Stimulated activated CD4-positive, alpha-beta T cell treated with anti-CD3 and anti-CD28 coated beads, Interleukin-15, amount 100 ng/mL, for 48 hours (primary cell): ENCODE measurements at places on chromosomes 6 and 20.

DNA sequence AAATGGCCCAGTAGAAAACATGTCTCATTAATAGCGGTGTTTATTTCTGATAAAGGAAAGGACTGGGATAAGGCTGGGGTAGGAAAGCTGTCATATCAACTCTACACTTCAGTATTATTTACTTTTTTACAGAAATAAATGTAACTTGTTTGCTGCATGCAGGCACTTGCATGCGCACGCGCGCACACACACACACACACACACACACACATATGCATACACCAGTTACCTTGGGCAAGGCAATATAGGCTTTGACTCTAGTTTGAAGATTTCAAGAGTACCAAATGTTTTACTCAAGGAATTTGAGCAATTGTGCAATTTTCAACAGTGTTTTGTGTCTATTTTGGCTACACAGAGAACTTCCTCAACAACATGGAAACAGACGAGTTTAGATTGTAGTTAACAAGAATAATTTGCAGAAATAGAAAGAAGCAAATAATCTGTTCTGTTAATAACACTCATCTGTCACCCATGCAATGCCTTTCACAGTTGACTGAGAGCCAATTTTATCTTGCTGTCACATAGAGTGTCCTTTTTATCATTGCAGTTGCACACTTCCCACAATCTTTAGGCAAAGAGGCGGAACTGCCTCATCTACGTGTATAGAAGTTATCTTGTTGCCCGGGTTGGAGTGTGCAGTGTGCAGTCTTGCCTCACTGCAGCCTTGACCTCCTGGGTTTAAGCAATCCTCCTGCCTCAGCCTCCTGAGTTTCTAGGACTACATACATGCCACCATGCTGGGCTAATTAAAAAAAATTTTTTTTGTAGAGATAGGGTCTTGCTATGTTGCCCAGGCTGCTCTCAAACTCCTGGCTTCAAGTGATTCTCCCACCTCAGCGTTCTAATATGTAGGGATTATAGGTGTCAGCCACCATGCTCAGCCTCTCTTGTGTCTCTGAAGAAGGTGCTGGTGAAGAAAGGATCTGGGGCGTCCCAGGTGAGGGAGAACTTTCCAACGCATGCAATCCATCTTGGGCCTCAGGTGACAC is 74.8 kb upstream of the SHLD1 start:
- no peak for DNase-seq

DNA sequence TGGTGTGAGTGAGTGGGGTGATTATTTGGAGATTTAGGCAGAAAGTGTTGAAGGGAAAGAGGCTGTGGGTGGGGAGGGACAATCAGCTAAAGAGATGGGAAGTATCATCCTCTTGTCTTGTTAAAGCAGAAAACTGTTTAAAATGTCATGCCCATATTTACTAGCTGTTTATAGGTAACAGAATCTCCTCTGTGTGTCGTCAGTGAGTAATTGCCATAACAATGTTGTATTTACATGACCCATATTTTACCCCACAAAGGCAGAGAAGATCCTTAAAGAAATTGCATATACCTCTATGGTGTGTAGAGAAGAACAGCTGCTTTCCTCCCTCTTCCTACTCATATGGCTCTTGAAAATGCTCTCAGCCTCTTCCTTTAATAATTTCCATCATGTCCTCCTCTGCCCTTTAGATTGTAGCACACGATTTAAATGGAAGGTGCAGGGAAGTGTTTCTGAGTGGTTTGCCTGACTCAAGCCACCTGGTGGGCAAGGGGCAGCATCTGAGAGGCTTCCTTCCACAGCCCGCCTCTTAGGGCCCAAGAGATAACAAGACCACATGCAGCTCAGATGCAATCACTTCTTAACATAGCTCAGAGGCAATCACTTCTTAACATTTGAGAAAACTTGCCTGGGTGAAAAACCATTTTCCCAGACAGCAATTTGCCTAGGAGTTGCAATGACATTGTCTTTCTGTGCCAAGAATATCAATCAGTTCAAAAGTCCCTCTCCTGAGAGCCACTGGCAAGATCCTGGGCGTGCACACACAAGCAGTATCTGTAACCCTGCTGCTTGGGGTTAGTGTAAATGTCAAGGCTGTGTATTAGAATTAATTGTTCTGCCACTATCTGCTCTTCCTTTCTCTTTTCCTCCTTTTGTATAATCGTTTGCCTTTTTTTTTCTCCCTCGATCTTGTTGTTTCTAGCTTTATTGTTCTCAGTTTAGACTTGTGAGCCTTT is 44.1 kb upstream of the EDN1 start:
- no peak for DNase-seq

DNA sequence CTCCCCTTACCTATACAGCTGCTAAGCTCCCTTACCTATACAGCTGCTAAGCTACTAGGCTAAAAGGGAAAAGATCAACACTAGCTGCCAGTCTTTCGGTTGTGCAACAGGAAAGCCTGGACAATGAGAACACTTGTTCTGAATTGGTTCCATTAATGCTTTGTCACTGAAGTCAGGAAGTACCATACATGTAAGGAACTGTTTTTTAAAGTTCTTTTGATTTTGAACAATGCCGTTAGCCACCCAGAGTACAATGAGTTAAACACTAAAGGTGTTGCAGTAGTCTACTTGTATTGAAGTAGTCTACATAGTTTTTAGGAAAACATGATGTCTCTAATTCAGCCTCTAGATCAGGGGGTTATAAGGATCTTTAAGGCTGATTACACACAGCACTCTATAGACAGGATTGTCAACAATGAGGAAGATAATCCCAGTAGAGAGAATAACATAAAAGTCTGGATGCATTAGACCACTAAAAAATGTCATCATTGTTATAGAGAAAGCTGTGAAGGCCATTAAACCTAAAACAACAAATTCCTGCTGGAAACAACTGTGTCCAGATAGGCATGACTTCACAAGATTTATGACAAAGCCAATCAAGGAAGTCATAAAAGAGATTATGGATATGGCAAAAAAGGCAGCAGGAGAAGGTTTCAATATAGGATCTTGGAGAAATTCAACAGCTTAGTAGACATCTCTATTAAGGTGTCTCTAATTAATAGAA is 306.3 kb downstream of the PHF3 start:
- no peak for DNase-seq

DNA sequence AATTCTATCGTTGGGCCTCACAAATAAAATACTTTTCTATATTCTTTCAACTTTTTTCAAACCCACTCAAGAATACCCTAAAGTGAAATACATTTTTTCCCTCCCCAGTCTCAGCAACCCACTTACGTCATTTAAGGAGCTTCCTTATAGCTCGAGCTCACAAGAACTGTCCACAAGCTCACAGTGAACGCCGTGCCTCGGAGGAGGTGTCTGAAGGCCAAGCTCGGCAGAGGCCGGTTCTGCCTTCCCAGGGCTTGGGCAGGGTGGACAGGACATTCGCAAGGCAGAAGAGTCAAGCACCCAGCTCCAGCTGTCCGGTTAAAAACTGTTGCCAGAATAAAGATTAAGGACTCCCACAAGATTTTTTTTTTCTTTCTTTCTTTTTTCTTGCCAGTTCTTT is 802.3 kb downstream of the QKI start:
- DNase-seq, result no peak

DNA sequence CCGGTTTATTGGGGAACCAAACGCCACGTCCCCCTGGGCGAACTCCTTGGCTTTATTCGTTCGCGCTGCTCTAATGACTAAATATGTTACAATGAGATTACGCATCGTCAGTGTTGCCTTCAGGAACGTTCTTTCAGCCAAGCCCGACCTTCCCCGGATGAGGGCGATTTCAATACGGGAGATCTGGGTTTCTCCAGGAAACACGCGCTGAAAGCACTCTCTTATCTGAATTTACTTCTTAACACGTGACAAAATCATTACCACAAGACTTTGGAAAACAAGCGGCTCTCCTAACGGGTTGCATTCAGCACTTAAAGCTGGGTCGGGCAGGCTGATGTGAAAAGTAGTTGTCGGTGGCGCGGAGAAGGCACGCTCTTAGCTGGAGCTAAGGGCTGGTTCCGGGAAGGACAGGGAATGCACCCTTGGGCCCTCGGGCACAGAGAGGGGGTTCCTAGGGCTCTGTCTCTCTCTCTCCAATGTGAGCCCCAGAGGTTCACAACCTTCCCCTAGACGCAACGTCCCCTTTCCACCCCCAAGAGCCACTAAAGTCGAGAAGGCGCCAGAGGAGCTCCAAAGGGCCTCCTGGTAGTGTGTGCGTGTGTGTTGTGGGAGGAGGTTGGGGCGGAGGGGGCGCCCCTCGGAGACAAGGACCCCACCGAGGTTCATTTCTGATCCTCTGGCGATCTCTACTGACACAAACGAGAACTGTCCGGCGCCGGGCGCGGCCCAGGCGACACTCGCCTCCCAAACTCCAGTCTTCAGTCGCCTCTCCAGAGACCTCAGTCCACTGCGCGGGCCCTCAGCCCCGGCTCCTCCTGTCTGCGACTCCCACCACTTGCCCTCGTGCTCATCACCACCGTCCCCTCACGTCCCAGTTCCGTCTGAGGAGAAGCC is 7.1 kb upstream of the NKX2-2 start:
- DNase-seq, result no peak

DNA sequence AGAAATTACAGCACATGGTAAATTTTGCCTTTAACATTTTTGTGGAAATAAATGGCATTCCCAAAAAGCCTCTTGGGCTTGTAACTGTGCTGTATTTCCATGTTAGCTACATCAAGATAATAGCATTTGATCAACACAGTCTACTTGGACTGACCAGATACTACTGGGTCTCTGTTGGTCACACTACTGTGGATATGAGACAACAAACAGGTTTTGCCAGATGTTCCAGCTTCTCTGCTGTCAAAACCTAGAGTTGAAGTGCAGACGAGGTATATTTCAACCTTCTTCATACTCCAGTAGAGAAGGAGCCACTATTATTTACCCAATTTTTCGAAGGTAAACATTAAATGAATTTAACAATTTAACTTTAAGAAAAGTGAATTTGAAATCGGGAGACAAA is 284.7 kb upstream of the CITED2 start:
- DNase-seq, result no peak

DNA sequence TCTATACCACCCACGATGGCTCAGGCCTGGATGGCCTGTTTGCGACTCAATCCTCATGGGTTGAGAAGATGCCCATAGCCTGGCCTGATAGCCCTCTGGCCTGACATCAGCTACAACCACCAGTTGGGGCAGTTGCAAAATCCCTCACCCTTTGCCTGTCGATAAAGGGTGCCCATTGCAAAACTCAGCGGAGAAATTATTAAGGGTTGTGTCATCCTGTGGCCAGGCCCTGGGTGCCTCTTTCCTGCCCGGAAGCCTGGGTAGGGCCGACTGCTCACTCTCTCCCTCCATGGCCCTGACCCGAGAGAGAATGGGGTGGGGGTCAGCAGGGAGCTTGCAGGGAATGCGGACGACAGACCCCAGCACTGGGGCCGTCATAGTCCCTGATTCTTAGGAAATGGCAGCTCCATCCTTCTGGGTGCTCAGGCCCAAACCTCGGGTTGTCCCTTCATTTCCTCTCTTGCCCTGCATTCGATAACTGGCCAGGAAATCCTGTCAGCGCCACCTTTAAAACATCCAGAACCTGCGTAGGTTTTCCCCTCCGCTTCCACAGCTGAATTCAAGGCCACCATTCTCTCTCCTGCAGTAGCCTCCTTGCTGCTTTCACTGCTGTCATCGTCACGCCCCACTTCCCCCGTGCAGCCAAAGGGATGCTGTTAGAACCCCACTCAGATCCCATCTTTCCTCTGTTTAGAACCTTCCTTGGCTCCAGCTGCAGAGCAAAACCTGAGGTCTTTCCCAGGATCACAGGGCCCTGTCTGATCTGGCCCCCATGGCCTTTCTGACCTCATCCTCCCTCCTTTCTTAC is 31.1 kb downstream of the CEBPB start:
- no peak for DNase-seq

- no peak for DNase-seq
Measured at GRCh38 chr6:148974351-148974750, 227.5 kb downstream of the UST start.

GRCh38 chr6:26087284-26088115 is at the start of gene HFE:
Gene HFE (plus strand): TSS chr6:26087429. CDS start chr6:26087441, 12 bp downstream.
- no peak for DNase-seq

DNA sequence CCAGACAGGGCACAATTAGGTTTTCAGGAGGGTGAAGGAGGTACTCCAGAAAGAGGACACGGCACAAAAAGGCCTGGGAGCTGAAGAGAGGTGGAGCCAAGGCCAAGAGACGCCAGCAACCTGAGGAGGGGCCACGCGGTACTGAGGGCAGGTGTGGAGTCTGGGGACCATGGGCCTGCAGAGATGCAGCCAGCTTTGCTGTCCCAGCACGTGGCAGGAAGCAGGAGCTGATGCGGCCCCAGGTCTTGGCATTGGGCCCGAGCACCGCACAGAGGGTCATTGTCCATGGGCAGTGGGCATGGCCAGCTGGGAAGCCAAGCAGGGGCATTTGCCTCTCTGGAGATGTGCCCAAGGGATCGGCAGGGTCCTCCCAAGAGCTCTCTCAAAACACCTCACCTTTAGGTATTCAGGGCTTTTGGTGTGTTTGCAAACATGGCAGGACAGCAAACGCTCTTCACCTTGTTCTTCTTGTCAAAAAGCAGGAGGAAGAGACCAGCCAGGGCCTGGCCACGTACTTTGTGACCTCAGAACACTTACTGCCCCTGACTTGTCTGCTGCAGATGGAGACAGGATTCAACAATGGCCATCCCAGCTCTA is 1.4 kb upstream of the BPIFB1 start:
- DNase-seq, result no peak

DNA sequence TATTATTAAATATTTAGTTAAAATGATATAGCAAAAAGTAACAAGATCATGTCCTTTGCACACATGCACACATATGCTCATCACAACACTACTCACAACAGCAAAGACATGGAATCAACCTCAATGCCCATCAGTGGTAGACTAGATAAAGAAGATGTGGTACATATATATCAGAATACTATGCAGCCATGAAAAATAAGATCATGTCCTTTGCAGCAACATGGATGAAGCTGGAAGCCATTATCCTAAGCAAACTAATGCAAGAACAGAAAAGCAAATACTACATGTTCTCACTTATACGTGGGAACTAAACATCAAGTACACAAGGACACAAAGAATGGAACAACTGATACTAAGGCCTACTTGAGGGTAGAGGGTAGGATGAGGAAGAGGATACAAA is 14.3 kb downstream of the AK9 start:
- DNase-seq, result no peak

DNA sequence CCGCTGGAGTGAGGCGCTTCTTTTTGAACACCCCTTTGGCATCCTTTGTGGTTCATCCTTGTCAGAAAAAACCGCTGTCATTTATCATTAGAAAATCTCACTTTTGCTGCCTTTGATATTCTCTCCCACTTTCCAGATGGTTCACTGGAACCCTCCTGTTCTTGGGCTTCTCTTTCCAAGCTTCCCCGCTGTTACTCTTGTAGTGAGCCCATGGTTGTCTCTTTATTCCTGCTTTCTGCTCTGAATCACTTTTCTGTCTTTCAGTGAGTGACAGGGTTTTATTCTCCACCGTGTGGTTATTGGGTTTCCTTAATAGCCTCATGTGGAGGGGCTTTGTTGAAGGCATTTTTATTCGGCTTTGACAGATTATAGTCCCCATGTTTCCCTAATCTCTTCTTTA is 117.0 kb downstream of the FARS2 start:
- DNase-seq, result no peak

GRCh38 chr6:87897013-87897412 is 150.6 kb upstream of the SPACA1 start:
- no peak for DNase-seq
